ENCODE measurements at places on chromosomes 12 and 14.

- DNase-seq = no peak
Measured at GRCh38 chr14:72614891-72615415, 278.9 kb downstream of the DPF3 start.

GRCh38 chr14:79580414-79580813 lies 630.9 kb downstream of the DIO2 start:
- no peak for DNase-seq

DNA sequence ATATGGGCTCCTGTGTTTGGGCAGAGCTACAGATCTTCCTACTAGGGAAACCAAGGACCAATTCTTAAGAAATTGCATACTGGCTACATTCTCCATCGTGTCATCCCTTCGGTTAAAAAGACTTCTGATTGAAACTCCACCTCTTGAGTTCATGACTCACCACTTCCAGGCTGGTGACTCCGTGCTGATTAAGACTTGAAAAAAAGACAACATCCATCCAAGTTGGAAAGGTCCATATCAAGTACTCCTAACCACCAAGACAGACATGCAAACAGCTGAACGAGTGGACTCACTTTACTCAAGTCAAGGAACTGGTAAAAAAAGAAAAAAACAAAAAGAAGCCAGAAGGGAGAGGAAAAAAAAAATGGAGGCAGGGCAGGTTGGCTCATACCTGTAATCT lies 63.4 kb downstream of the APOBEC1 start:
- DNase-seq = no peak

GRCh38 chr14:79702197-79702596 lies 509.1 kb downstream of the DIO2 start:
- no peak for DNase-seq

DNA sequence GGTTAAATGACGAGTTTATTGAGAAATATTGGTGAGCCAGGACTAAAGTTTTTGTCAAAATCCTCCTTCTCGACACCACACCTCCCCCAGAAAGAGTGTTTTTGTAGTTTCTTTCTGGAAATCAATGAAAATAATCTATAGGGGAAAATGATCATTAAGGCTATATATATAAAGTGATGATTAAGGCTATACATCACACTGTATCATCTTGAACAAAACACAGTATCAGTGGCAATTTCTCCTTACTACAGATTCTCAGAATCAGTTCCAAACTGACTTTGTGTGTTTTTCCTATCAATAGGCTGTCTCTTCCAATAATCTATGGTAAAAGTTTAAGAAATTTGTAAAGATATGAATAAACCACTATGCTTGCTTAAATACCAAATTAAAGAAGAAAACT lies 81.7 kb downstream of the IFNG-AS1 start:
- no peak for DNase-seq

- DNase-seq = no peak
Measured at GRCh38 chr14:103943673-103944072, 1.3 kb upstream of the RD3L start.

DNA sequence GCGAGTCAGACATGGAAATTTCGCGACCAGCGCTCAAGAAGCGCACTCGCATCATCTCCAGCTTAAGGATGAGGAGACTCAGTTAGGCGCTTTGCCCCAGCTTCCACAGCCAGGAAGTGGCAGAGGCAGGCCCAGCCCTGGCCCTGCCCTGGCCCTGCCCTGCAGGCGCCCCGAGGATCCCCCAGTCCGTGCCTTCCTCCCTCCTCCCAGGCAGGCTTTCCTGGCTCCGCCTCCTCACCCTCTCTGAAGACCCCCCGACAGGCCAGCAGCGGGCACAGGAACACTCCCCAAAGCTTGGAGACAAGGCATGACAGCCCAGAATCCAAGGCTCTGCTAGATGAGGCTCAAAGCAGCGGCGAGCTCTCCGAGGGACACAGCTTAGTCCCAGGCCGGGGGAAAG lies 25.1 kb downstream of the UBR7 start:
- DNase-seq = no peak

GRCh38 chr12:80086025-80086424 lies 13.3 kb upstream of the OTOGL start:
- DNase-seq = no peak

GRCh38 chr14:23432946-23433345 lies 2.5 kb downstream of the MYH7 start:
- DNase-seq = no peak

GRCh38 chr12:16499611-16500010 lies 106.4 kb downstream of the LMO3 start:
- no peak for DNase-seq

DNA sequence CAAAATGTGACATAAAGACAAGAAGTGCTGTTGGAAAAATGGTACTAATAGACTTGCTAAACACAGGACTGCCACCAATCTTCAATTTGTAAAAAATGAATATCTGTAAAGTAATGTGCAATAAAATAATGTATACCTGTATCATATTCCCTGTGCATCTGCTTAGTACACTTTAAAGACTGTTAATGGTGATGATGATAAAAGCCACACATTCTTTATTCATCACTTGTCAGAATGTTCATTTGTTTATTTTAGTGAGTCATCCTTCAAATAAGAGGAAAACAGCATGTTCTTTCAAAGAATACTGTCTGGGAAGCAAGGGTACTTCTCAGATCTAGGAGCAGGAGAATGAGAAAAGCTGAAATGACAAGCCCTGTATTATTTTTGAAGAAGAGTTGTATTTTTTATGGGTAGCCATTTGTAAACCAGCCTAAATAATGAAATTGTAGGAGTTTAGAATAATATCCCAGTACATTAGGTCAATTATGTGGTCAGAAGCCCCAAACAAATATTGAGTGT lies 78.3 kb upstream of the PSMA6 start:
- no peak for DNase-seq

DNA sequence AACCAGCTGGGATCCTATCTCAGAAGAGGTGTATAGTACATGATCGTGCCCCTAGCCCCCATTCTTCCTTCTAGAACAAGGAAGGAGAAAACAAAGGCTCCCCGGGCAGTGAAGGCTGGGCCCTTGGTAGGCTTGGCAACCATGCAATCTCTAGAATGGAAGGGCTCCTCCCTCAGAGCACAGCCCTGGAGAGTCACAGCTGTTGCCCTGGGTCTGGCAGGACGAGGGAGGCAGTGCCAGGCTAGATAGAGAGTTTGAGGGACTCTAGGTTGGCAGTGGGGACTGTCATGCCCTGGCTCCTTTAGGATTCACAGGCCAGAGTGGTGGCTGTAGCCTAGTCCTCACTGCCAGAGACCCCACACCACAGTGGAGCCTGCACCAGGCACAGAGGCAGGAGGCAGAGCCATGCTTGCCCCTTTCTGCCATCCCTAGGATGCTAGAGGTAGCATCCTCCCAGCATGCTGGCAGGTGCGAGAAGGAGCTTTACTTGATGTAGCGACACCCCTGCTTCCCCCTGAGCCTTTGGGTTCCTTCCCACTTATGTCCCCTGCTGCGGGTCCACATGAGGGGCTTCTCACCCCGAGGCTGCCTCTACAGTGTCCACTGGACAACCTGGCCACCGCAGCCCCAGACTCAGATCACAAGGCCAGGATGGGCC lies 33.4 kb upstream of the CIPC start:
- no peak for DNase-seq

GRCh38 chr12:10131111-10131690 lies 1.2 kb upstream of the CLEC7A start:
- no peak for DNase-seq

- DNase-seq = no peak
Measured at GRCh38 chr14:86770186-86770585, 1222.8 kb downstream of the GALC start.

GRCh38 chr14:97687944-97688630 lies 890.9 kb downstream of the VRK1 start:
- no peak for DNase-seq

- peak; percentile 39 for DNase-seq
Measured at GRCh38 chr12:42023733-42024494, 120.8 kb downstream of the GXYLT1 start.

- no peak for DNase-seq
Measured at GRCh38 chr14:102231476-102232347, 73.3 kb downstream of the MOK start.

- no peak for DNase-seq
Measured at GRCh38 chr12:107026806-107027635, 40.1 kb upstream of the MTERF2 start.

GRCh38 chr12:3531496-3531895 lies 40.5 kb downstream of the PRMT8 start:
- no peak for DNase-seq

- DNase-seq = no peak
Measured at GRCh38 chr14:67551123-67551522, 18.0 kb downstream of the PLEKHH1 start.

- no peak for DNase-seq
Measured at GRCh38 chr12:77488041-77488620, 342.6 kb upstream of the NAV3 start.

DNA sequence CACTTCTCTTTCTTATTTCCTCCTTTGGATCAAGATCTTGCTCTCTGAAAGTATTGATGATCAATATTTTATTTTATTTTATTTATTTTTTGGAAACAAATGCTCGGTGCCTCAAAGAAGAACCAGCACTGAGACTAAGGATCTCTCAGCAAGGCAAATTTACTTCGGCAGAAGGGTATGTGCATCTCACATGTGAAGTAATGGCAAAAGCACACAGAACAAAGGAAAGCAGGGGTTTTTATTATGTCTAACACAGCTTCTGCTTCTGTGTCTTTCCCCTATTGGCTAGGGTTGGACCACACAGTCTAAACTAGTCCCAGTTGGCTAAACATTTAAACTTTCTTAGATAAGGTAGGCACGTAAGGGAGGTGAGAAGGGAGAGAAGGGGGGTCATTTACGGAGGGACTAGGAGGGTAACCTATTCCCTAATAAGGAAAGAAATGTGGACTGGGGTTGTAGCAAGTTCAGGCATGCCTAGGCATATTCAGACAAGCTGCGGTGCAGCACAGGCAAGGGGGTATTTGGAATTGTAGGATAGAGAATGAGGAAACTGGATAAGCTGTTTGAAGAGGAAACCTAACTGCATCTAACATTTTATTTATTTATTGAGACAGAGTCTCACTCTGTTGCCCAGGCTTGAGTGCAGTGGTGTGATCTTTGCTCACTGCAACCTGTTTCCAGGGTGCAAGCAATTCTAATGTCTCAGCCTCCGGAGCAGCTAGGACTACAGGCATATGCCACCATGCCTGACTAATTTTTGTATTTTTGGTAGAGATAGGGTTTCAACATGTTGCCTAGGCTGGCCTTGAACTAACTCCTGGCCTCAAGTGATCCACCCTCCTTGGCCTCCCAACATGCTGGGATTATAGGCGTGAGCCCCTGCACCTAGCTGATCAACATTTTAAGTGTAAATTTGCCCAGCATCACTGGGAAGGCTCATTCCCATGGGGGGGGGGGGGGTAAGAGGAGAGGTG lies 90.0 kb upstream of the EIF5 start:
- no peak for DNase-seq

GRCh38 chr12:125151284-125151683 lies 86.0 kb downstream of the AACS start:
- no peak for DNase-seq

- no peak for DNase-seq
Measured at GRCh38 chr14:43475757-43476156, 1031.3 kb downstream of the FSCB start.

DNA sequence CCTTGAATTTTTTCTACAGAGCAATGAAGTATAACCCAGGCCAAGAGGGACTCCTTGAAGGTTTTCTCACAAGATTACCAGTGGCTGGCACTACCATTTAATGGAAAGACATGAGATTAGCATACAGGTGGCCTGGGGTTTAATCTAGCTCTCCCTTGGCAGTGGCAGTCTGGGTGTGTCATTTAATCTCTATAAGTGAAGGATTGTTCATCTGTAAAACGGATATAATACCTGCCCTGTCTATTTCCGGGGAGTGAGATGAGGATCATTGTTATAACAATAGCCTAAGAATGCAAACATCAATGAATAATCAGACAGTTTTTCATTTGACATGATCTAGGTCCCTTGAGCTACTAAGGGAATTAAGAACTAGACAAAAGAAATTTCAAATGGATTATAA lies 168.7 kb upstream of the CPNE8 start:
- no peak for DNase-seq

- no peak for DNase-seq
Measured at GRCh38 chr14:74242021-74242779, 3.0 kb downstream of the VSX2 start.

DNA sequence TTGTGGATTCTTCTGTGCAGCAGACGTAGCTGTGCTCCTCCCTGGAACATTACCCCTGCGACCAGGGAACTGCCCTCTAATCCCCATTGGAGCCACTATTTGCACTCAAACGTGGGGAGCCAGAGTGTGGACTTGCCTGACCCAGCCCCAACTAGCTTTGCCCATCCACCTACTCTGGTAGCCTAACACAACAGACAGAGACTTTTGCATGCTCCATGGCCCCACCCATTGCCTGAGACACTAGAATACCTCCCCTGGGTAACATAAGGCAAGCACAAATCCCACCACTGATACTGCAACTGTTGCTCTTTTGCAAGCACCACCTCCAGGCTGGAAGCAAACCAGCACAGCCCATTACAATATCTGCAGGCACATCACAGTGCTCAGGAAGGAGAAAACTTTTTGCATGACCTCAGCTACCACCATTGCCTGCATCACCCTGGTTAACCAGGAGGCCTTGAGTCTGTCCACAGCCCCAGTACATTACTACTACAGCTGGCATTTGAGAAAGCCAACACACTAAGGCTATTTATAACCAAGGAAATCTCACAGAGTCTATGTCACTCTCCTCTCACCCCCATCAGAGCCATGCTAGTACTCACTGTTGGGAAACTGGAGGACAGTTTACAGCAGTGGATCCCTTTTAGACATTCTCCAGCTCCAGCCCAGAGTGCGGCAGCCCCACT lies 15.0 kb downstream of the CEP128 start:
- no peak for DNase-seq

DNA sequence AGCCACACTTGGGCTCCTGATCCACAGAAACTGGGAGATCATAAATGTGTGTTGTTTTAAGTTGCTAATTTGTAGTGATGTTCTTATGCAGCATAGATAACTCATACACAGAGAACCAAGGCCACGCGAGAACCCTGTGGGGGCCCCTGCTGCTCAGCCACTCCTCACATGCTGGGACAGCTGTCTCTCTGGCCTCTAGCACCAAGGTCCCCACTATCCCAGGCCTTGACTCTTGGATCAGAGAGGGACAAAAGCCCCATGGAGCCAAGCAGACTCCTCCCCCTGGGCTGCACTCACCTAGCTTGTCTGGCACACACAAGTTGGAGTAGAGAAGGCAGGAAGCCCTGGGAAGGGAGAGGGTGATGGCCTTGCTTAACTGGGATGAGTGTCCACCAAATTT lies 11.3 kb downstream of the PLD4 start:
- DNase-seq = no peak

DNA sequence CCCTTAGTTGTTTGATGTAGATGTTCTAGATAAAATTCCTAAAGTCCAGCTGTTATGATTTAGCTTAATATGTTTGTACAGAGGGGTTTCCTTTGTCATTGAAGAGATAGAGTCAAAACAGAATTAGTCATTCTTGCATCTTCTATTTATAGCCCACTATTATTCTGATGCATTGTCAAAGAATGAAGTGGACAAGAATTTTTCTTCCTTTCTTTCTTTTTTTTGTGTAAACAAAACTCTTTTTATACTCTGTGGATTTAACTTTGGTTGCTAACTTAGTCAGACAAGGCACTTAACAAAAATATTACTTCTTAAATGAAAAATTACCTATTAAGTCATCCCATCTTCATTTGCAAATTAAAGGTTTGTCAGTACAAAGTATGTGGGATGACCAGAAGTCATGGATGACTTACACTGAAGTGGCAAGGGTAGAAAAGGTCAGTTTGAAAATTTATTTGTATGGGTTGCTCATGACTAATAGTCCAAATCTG lies 215.6 kb upstream of the DDHD1 start:
- no peak for DNase-seq

All from NCI-H1092 (cell line).